ENCODE measurements at places on chromosomes 7 and 10. TPM values are rescaled to one million over a fixed set of nuclear protein-coding genes. Genes with fewer than 3 reads are reported as not detected.

DNA sequence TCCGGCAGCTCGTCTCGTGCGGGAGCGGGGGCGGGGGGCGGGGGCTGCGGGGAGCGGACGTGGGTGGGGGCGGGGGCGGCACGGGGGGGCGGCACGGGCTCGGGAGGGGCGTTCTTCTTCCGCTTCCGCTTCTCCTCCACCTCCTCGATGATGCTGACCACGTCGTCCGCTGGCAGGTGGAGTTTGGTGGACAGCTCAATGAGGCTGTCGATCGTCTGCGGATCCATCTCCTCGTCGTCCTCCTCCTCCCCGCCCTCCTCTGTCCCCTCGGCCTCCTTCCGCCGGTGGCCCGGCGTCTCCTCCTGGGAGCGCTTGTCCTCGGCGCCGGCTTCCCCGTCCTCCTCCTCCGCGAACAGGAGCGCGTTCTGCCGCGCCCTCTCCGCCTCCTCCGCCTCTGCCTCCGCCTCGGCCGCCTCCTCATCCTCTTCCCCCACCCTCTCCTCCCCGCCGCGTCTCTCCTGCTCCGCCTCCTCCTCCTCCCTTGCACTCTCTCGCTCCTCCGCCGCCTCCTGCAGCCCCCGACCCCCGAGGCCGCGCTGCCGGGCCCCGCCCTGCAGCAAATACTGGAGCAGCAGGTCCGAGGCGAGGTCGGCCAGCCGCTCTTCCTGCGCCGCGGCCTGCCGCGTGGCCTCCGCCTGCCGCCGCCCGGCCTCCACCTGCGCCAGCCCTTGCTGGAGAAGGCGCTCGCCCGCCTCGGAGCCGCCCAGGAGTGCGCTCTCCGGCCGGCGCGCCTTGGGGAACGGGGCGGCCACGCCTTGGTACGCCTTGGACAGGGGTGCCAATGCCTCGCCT is 1.9 kb downstream of the VGF start:
- H3K36me3 ChIP-seq: peaks cover 5% of the 10 kb centered on the region
- H3K4me1 ChIP-seq: peaks cover 10% of the 10 kb centered on the region
- H3K27ac ChIP-seq: no peak overlapping the region
- DNase-seq: no peak
- H3K27me3 ChIP-seq: peaks cover 49% of the 10 kb centered on the region

- no peak overlapping the region for H3K4me3 ChIP-seq
- H3K4me1 ChIP-seq: peaks cover 36% of the 10 kb centered on the region
- no peak for DNase-seq
These were observed 140.9 kb downstream of the AUTS2 start for GRCh38 chr7:69739190-69739589.

- H3K27me3 ChIP-seq: peaks cover 10% of the 10 kb centered on the region
- H3K4me1 ChIP-seq: peaks cover 5% of the 10 kb centered on the region
- DNase-seq: no peak
- H3K36me3 ChIP-seq: no peaks in the 10 kb centered on the region
These were observed 43.4 kb upstream of the GHITM start for GRCh38 chr10:84095811-84096497.

Gene TUBAL3
- not detected for total RNA-seq

Gene GPER1
- total RNA-seq: 0.64 TPM

Gene MOGAT3
- not detected for total RNA-seq

Gene TMEM213
- not detected for total RNA-seq

Gene SOSTDC1
- 0.41 TPM for total RNA-seq

Measured in progenitor cell of endocrine pancreas (in vitro differentiated cells).